Stomach (tissue), 19 donors: ENCODE measurements at places on chromosomes 4 and X. TPM values are rescaled to one million over a fixed set of nuclear protein-coding genes. Genes with fewer than 3 reads are reported as not detected.

Gene CSN3
- not detected for total RNA-seq

Gene DCAF12L1
- 1.3 TPM for total RNA-seq

Gene SPRY1
- 85.2 TPM for total RNA-seq

Gene GAGE2A
- not detected for total RNA-seq

- no peaks in the 10 kb centered on the region for H3K4me1 ChIP-seq
- H3K27me3 ChIP-seq, result no peaks in the 10 kb centered on the region
- H3K27ac ChIP-seq, result no peak overlapping the region
- peaks cover 68% of the 10 kb centered on the region for H3K36me3 ChIP-seq
- no peak overlapping the region for H3K4me3 ChIP-seq
- no peak for DNase-seq
These were observed 20.0 kb upstream of the TMEM128 start for GRCh38 chr4:4267981-4268380.

GRCh38 chr4:96598465-96598864, 758.6 kb downstream of the PDHA2 start:
- no peaks in the 10 kb centered on the region for H3K36me3 ChIP-seq
- no peak overlapping the region for H3K27ac ChIP-seq
- H3K27me3 ChIP-seq, result no peaks in the 10 kb centered on the region
- H3K4me1 ChIP-seq, result no peaks in the 10 kb centered on the region

DNA sequence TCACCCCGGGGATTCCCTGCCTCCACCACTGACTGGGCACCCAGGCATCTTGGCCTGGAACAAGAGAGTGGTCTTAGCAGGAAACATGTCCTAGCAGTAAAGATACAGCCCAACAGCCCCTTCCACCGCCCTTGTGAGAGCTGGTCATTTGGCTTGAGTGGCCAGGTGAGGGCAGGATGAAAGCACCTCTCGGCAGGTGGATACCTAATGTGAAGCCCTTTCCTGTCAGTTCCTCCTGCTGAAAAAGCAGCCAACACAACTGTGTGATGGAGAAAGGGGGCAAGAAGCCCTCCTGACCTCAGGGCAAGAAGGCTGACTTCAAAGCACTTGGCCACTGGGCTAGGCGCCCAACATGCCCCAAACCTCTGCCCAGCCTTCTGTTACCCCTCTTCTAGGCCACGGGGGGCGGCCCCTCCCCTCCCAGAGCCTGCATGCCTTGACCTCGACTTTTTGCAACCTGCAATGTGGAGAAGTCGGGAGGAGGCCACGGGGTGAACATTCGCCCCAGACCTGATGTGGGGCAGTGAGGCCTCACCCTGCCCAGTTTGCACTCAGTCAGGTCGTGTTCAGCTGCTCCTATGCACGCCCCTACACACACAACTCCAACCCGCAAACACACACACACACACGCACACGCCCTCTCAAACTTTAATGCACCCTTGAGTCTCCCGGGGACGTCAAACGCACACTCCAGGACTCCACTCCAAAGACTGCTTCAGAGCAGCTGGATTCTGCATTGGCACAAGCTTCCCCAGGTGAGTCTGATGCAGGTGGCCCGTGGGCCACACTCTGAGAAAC, 1.1 kb downstream of the LGI2 start:
- no peaks in the 10 kb centered on the region for H3K36me3 ChIP-seq
- H3K4me3 ChIP-seq, result peak overlapping the region; percentile 59
- peak; percentile 47 for DNase-seq
- peaks cover 42% of the 10 kb centered on the region for H3K27me3 ChIP-seq

DNA sequence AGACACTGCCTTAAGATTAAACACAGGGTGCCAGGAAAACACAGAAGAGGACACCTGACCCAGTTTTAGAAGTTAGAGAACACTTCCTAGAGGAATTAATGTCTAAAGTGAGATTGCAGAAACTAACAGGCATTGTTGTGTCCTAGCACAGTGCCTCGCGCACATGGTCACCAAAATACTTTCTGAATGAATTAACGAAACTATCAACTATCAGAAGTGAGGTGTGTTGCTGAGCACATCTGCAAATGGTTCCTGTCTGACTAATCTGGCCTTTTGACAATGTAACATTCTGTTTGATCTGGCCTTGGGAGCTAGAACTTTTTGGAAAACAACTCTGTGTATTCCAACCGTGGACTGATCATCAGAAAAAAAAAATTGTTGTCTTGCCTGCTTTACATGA, 556.8 kb upstream of the LCORL start:
- H3K36me3 ChIP-seq, result no peaks in the 10 kb centered on the region
- no peaks in the 10 kb centered on the region for H3K27me3 ChIP-seq
- H3K4me3 ChIP-seq, result no peak overlapping the region
- H3K27ac ChIP-seq, result no peak overlapping the region
- DNase-seq, result no peak

- DNase-seq, result no peak
- H3K27me3 ChIP-seq, result no peaks in the 10 kb centered on the region
- H3K4me3 ChIP-seq, result no peak overlapping the region
- H3K36me3 ChIP-seq, result no peaks in the 10 kb centered on the region
These were observed 146.8 kb downstream of the ENOX2 start for GRCh38 chrX:130756233-130756632.

- no peaks in the 10 kb centered on the region for H3K4me1 ChIP-seq
- no peak for DNase-seq
These were observed 154.0 kb downstream of the TMEM47 start for GRCh38 chrX:34503119-34503518.
